ENCODE measurements at places on chromosomes 6 and 20.

GRCh38 chr20:57130160-57130772 is 136.2 kb downstream of the BMP7 start:
- no peak for DNase-seq

- no peak for DNase-seq
Measured at GRCh38 chr6:5174244-5174643, 86.5 kb downstream of the LYRM4 start.

GRCh38 chr20:23167431-23167830 is 81.3 kb upstream of the CD93 start:
- no peak for DNase-seq

GRCh38 chr20:36784900-36785299 is 11.3 kb upstream of the DSN1 start:
- no peak for DNase-seq

- no peak for DNase-seq
Measured at GRCh38 chr6:1601158-1602048, 8.3 kb upstream of the FOXC1 start.

DNA sequence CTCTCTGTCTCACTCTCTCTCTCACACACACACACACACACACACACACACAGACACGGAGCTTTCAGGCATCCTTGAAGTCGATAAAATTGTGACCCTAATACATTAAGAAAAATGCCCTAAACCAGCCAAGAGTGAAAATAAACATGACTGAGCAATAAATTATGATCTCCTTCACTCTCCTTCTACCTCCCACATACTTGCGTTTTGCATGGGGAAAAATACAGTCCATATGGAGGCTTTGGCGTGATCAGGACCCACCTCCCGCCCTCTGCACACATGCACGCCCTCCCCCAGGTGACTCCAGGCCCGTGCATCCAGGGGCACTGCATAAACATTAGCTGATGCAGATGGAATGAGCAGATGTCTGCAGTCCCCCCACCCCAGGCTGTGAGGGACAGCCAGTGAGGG is 114.2 kb upstream of the JARID2 start:
- peak; percentile 97 for DNase-seq

DNA sequence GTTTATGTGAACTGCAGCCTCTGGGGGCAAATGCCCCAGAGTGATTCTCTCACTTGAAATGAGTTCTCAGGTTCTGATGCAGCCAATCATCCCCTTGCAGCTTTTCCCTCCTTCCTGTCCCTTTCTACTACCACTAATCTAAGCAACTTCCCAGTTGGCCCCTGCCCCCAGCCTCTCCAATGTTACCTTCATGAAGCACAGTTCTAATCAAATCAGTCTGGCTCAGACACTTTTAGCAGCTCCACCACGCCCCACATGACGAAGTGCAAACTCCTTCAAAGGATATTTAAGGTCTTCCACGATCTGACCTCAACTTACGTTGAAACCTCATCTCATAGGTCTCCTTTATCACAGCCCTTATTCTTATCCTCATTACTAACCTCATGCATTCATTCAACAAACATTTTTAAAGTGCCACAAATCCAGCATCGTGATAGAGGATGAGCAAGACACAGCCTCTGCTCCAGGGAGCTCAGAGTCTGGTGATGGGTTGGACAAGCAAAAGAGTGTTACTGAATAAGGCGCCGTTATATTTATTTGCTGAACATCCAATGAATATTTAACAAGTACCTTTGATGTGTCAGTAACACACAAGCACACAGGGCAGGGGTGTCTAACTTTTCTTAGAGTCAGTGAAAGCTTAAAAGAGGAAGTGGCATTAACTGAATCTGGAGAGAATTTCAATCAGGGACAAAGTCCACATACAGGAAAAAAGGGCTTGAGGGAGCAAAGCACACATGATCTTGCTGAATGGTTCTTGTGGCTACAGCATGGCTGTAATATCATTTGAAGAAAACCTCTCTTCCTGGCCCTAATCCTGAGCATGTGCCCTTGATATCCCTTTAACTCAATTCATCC is 20.4 kb upstream of the DTNBP1 start:
- DNase-seq = no peak

DNA sequence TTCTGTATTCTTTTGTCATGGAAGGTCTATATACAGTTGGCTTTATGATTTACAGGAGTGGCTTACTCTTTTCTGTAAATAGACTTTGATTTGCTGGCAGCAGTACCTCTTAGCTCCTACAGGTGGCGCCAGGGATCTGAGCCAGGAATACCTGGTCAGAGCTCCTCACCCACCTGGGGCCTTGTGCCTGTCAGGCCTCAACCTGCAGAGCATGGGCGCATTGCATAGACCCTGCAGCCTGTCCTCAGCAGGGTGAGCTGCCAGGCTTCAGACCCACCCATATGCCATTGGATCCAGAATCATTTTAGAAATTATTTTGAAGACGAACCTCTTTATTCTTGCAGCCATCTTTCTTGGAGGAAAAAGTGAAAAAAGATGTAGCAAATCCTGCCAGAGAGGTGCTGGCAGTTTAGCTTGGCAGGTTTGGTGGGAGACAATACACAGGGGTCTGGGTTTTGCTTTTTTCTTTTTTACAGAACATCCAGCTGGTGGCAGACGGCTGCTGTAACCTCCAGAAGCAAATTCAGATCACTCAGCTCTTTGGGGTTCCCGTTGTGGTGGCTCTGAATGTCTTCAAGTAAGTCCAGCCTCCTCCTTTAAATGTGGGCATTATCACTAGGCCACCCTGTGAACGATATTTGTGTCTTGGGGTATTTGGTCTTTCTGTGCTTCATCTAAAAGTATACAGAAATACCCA is 149.1 kb downstream of the MTHFD1L start:
- DNase-seq = peak; percentile 29

DNA sequence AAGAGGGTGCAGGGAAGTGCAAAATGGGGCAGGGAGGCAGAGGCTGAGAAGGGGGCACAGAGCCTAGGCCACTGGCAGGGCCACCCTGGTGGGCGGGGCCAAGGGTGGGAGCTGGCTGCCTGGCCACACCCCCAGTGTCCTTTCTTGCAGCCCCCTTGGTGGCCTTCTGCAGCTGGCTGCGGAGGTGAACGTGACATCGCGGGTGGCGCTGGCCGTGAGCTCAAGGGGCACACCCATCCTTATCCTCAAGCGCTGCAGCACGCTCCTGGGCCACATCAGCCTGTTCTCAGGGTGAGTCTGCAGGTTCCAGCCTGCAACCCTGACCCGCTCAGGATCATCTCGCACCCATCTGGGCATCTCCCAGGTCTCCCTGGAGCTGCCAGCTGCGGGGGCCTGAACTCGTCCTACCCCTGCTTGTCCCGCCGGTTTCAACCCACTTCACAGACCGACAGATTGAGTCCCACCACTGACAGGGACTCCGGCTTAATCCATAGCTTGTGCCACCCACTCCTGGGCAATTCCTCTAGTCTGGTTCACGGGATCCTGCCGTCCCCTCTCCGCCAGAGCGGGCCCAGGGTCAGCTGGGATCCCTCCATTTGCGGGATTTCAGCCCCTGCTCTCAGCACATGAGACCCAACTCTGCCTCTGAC is 6.2 kb downstream of the BPIFB3 start:
- no peak for DNase-seq

DNA sequence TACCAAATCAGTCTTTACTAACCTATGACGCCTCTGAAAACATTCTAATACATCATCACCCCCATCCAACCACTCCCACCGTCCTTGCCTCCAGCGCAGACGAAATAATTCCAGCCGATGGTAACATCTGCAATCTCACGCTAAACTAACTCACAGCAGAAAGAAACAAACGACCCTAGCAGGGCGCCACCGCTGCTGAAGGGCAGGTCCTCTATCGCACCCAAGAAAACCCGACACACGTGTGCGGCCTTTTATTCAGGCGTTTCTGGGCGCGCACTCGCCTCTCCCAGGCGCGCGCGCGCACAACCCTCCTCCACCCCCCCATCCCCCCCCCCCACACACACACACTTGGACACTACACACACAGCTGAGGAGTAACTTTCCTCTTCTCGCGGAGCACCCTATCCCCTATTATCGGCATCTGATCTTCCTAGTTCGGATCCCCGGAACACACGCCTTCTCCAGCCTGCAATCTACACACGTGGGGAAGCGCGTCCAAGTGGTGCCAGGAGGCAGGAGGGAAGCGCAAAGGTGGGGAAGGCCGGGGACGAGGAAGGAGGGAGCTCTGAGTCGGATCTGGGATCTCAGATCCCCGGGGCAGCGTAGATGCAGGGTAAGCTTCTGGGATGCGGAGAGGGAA is 1.4 kb downstream of the GFOD1 start:
- DNase-seq = peak; percentile 23

DNA sequence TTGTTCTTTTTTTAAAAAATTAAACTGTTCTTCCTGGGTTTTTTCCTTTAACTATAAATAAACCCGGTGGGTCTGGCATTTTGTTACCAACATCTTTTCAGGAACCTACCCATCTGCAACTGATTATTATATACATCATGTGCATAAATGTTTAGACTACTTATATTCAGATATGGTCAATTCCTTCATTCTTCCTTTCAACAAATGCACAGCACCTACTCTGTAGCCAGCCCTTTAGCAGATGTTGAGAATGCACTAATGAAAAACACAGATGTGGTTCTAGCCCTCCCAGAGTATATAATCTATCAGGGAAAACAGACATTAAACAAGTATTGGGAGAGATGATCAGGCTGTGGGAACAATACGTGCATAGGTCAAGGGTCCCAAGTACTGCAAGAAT is 237.1 kb downstream of the UST start:
- no peak for DNase-seq

GRCh38 chr6:76264468-76264867 is 192.0 kb upstream of the IMPG1 start:
- DNase-seq = no peak

DNA sequence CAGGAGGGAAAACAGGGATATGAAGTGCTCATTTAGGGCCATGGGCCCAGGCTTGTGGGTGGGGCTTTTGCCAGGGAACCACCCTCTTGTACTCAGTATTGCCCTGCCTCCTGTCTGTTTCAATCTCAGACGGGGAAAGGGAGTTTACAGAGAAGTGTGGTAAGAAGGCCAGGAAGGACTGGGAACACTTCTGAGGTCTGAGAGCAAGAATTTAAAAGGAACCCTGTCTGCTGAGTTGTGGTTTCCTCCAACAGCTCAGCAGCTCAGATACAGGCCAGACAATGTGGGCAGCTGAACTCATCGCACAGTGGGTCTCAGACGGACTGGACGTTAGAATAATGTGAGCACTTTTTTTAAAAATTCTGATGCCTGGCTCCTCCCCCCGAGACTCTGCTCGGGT is 354.1 kb upstream of the ARID1B start:
- no peak for DNase-seq

DNA sequence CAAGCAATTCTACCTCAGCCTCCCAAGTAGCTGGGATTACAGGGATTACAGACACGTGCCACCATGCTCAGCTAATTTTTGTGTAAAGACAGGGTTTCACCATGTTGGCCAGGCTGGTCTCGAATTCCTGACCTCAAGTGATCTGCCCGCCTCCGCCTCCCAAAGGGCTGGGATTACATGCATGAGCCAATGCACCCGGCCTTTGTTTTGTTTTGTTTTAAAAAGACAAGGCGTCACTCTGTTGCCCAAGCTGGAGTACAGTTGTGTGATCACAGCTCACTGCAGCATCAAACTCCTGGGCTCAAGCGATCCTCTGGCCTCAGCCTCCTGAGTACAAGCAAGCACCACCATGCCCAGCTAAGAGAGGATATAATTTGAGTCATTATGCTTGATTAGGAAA is 5.4 kb downstream of the SERINC3 start:
- no peak for DNase-seq

DNA sequence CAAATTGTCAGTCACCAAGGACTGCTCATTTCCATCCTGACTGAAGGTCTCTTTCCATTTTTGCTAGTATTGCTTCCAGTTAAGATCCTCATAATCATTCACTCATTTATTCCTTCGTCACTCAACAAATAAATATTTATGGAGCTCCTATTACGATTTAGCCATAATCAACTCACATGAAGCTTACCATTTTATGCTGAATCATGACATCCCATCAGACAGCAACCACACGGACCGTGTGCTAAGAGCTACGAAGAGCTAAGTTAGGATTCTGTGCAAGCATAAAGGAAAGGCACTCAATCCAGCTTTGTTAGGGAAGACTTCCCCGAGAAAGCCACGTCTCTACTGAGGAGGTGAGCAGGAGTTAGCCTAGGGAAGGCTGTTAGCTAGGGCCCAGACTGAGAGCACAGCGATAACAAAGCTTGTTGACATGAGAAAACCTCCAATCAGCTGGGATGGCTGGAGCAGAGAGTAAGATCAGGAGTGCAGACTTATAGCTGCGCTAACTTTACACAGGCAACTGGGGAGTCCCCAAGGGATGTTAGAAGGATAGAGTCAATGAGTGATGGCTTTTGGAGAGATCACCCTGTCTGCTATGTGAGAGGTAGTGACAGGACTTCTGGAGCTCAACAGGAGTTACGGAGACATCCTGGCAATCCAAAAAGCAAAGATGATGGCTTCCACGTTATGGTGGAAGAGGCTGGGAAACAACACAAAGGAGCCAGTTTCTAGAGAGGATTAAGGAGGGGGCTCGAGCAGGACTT is 2.6 kb upstream of the GID8 start:
- no peak for DNase-seq

GRCh38 chr6:149203509-149203908 is 114.0 kb upstream of the TAB2 start:
- no peak for DNase-seq

- no peak for DNase-seq
Measured at GRCh38 chr6:107496892-107497684, 7.2 kb downstream of the SOBP start.

GRCh38 chr20:1790386-1790785 is 104.8 kb upstream of the SIRPA start:
- no peak for DNase-seq

DNA sequence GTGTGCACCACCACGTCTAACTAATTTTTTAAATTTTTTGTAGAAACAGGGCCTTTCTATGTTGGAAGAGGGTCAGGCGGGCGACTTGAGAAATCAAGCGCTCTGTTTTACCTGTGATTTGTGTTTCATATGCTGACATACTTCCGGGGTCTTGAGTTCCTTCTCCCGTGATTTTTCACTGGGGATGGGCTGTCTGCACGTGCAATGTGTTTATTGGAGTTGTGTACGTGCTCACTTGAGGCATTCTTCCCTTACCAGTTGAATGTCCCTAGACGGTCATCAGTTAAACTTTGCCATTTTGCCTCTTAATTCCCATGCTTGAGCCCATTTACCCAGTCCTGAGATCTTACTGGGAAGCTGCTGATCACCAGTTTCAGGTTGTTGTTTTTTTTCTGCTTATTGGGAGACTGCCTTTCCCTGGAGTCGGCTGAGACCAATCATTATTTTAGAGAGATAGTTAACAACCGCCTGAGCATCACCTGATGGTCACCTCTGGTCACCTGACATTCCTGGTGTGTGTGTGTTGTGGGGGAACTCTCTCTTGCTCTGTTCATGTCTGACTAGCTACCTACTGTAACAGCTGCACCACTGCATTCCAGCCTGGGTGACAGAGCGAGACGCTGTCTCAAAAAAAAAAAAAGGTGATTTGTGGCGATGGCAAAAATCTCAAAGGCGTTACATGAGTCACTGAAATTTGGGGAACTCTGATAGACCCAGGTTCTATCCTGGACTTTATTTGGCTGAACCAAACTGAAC is 34.8 kb upstream of the NCOA3 start:
- DNase-seq = no peak
